ENCODE measurements at places on chromosomes 2 and 18.
A peak's percentile ranks its signal among the peaks of the same experiment; 100 is the strongest.

- no peak for DNase-seq
Measured at GRCh38 chr2:138493334-138493733, 8.2 kb upstream of the SPOPL start.

DNA sequence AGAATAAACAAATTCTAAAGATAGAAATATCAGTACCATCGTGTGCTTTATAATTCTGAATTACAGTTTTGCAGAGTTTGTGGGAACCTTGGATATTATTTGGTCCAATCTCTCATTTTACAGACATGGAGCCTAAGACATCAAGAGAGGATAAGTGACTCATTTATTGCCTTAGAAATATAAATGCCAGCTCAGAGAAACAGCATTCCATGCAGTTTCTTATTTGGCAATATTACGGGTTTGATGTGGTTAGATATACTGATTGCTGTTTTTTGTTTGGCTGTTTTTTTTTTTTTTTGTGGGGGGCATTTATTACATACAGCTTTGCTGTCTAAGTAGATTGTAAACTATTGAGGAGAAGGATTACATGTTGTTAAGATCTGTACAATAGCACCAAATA is 1241.1 kb upstream of the LRRTM1 start:
- DNase-seq = no peak

DNA sequence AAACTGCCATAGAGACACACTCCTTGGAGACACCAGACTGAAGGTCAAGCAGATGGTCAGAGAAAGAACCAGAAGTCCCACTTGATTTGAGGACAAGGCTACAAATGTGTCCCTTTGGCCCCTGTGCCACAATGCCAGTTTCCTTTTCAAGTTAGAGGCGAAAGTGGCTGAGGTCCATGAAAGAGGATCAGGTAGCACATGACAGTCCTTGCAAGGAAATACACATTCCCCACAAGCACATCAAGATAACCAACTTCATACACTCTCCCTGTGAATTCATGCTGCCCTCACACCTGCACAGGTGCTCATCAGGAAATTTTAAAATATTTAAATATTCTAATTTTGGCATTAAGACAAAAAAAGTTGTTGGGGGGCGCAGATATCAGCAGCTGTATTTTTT is 218.6 kb downstream of the TCF4 start:
- no peak for DNase-seq

DNA sequence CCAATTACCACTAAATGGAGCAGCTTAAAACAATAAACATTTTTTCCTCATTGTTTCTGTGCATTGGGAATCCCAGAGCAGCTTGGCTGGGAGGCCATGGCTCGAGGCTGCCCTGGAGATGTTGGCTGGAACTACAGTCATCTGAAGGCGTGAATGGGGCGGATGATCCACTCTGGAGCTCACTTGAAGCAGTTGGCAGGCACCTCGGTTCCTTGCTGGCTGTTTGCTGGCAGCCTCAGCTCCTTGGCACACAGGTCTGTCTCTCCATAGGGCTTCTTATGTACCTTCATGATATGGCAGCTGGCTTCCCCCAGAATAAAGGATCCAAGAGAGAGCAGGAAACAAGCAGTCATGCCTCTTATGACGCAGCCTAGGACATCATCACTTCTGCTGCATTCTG is 227.0 kb upstream of the COPS8 start:
- DNase-seq = no peak

GRCh38 chr2:177693658-177694339 is 301.2 kb downstream of the AGPS start:
- no peak for DNase-seq

- DNase-seq = no peak
Measured at GRCh38 chr18:6021306-6022073, 126.2 kb upstream of the TMEM200C start.

GRCh38 chr18:46660957-46661749 is 4.1 kb upstream of the LOXHD1 start:
- DNase-seq = no peak

GRCh38 chr2:220469201-220469600 is 841.8 kb downstream of the SLC4A3 start:
- no peak for DNase-seq

GRCh38 chr18:74525741-74526140 is 8.6 kb upstream of the CNDP1 start:
- no peak for DNase-seq

GRCh38 chr18:21672521-21673267 is 31.9 kb downstream of the ABHD3 start:
- DNase-seq = no peak

- DNase-seq = no peak
Measured at GRCh38 chr2:65316072-65316471, 88.4 kb downstream of the ACTR2 start.

GRCh38 chr2:44906972-44907371 is 34.5 kb upstream of the SIX3 start:
- DNase-seq = no peak

GRCh38 chr2:109433926-109434325 is 179.8 kb downstream of the SEPTIN10 start:
- no peak for DNase-seq

- DNase-seq = no peak
Measured at GRCh38 chr2:241751152-241751551, 16.7 kb downstream of the D2HGDH start.

DNA sequence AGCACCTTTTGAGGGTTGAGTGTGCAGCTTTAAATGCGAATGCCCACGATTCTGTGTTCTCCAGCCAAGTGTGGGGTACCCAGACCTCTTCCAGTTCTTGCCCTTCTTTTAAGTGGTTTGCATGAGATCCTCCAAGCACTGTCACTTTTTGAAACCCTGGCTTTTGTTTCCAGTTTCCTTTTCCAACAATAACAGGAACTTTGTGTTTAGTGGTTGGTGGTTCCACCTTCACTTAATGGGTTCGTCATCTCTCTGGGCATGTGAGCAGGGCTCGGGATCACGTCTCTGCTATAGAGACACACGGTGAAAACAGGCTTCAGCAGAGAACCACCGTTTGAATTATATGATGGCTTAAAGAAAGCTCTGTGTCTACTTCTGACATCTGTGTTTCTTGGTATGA is 197.6 kb downstream of the LDLRAD4 start:
- no peak for DNase-seq

GRCh38 chr2:80482276-80482675 is 177.7 kb upstream of the LRRTM1 start:
- DNase-seq = no peak

- DNase-seq = peak; percentile 62
Measured at GRCh38 chr18:63177919-63178821, 141.4 kb downstream of the BCL2 start.

DNA sequence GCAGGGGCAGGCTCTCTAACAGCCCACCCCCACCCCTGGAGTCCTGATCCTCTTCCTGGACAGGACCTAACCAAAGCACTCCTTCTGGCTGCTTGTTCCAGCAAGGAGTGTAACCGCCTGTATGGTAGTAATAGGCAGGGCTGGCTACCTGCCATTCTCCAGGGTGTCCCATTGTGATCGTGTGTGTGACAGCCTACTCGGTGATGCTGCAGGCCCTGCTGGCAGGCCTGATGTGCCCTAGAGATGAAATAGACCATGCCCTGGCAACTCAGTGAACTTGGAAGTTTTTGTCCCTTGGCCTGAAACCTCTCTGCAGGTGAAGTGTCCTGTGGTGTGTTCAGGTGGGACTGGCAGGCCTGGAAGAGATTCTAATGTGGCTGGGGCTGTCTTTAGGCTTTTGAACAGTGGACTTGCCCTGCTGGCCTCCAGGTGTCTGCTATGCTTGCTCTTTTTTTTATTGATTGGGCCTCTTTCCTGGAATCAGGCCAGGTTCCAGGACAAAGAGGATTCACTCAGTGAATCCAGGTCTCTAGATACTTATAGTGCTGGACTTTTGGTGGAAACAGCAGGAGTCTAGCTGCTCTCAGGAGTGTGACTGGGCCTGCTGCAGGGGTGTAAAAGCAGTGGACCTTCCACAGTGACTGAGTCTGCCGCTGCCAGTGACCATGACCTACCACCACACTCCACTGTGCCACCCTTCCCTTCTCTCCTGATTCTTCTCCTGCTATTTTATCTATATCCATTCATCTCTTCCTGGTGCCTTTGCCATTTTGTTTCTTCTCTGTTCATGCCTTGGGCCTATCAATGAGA is 132.1 kb downstream of the CTIF start:
- DNase-seq = no peak

DNA sequence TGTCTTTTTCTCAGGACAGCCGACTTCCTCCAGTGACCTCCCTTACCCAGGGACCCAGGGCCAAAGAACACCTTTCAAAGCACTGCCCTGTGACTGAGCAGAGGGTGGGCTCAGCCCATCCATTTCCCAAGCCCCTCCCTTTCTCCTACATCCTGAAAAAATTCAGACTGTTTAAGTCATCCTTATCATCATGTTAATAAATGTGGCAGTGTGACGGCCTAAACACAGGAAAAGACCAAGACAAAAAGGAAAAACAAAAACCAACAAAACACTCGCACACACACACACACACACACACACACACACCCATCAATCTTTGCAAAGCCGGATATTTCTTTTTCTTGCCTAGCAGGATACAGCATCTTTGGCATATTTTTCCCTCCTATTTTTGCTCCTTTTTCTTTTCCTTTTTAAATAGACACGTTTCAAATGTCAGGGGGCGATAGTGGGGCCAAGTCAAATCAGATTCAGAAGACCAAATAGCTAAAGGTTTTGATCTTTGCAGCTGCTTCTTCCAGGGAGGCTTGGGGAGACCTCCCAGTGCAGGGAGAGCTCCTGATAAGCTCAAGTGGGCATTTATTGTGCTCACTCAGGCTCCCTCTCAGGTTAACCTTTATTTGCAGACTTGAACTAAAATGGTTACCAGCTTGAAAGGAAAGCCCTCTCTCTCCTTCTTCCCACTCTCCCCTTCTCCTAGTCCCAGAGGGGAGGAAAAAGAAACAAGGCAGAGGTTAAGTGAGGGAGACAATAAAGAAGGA is 39.5 kb upstream of the NRP2 start:
- no peak for DNase-seq

DNA sequence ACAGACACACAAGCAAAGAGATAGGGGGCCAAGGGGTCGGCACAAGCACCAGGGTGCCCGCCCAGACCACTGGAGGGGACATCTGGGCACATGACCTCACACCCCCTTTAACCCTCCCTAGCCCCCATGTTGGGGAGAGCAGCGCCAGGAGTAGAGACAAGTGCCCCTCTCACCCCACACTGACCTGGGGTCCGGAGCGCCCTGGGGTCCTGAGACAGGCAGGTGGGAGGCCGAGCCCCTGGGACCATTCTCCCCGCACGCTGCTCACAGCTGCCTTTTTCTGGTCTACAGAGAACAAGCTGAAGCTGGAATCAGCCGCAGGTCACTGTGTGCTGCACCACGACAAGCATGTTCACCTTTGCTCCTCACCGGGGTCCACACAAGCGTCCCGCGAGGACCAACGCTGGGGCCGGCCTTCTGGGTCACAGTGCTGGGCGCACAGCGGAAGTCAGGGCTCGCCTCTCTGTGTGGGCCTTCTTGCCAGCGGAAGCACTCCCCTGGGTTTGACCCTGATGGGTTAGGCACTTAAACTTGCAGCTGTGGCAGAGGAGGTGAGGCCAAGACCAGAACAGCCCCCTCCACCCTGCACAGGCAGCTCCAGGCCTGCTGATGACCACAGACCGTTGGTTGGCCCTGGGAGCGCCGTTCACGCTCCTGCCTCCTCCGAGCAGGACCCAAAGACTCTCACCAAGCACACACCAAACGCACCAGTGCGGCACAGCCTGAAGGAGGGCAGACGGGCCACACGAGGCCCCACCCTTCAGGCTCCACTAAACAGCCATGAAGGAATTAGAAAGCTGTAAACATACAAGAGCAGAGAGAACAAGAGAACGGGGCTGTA is 275.3 kb downstream of the EIPR1 start:
- no peak for DNase-seq

GRCh38 chr2:128313091-128313836 is 5.4 kb downstream of the HS6ST1 start:
- DNase-seq = no peak

DNA sequence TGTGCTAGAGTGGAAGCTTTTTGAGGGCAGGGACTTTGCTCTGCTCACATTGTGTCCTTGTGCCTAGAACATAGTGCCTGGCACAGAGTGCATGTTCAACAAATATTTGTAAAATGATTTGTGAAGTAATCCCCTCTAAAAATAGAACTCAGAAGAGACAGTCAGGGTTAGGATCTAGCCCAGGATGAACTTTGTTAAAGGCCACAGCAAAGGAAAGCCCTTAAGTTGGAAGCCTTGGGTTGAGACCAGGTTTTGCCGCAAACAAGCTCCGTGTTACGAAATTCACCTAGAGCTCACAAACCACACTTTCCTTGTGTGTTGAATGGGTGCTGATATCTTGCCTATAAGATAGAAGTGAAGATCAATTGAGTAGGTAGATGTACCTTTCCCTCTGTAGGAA is 84.2 kb downstream of the SETBP1 start:
- DNase-seq = no peak

- no peak for DNase-seq
Measured at GRCh38 chr2:18422432-18423165, 137.9 kb downstream of the RDH14 start.
